AG09319 (cell line): ENCODE measurements at places on chromosomes 6 and 20.

GRCh38 chr6:34901930-34902329, 12.9 kb downstream of the ANKS1A start:
- DNase-seq = no peak

DNA sequence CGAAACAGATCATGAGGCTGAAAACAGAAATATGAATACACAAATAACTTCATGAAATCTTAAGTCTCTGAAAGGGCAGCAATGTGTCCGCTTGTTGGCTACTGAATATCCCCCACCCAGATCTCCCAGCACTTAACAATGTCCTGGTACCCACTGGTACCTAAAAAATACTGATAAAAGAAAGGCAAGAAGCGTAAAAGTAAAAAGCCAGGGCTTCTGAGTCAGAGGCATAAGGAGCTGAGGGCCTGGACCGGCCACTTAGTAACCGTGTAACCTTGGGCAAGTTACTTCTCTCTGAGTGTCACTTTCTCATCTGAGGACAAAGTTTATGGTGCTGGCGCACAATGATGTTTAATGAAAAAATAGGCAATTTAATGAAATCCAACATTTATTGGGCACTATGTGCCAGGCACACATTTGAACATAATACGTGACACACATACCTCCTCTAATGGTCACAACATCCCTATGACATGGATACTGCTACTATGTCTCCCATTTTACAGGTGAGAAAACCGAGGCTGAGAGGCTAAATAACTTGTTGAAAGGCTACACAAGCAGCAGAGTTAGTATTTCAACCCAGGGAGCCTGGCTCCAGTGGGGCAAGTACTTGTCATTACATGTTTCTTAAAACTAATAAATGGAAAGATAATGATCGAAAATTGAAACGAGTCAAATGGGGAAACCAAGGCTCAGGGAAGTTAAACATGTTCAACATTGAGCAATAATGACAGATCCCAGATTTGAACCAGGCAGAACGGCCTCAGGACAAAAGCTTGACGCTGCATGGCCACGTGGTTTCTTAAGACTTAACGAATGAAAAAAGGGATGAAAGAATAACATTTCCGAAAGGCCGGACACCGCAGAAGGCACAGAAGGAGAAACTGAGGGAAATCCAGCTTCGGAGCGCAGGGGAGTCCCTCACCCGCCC, 828 bp downstream of the TP53RK start:
- DNase-seq = no peak

GRCh38 chr6:157728183-157728881, 94.7 kb upstream of the SNX9 start:
- no peak for DNase-seq

GRCh38 chr20:59606566-59606965, 2.2 kb downstream of the PHACTR3 start:
- DNase-seq = no peak

DNA sequence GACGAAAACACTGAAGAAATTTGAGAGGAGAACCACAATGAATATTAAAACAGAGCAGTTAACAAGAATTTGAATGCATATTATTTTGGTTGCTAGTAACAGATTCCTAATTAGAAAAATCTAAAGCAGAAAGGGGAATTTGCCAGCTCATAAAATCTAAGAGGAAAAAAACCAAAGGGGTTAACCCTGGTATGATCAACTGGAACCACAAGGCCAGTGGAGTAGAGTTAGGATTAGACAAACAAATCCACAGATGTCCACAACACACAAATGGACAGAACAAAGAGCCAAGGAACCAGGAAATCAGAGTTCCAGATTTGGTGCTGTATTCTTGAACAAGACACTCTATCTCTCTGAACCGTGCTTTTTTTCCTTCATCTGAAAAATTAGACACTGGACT, 195.0 kb downstream of the TASP1 start:
- no peak for DNase-seq

GRCh38 chr6:115766745-115767462, 293.8 kb downstream of the FRK start:
- DNase-seq = no peak

GRCh38 chr6:169371344-169372127, 117.9 kb upstream of the THBS2 start:
- no peak for DNase-seq

DNA sequence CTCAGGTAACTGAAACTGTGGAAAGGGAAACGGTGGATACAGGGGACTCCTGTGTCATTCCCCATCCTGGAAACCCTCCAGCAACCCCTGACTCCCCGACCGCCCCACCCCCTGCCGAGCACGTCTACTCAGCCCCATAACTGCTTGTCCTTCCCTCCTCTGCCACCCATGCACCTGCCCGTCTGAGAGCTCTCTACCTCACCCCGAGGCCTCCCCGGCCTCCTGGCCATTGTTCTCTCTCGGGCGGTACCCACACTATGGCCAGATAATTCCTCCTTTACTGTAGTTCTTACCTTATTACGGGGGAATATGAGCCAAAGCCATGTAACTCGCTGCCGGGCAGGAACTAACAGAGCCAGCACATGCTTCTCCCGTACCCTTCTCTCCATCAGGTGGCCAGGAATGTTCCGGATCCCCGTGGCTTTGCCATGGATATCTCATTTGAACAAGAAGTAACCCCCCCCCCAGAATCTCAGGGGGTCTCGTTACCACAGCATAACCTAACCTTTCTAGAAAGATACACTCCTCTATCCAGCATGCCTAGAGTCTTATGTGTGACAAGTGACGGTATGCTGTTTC, 4.8 kb upstream of the IRF4 start:
- DNase-seq = no peak

DNA sequence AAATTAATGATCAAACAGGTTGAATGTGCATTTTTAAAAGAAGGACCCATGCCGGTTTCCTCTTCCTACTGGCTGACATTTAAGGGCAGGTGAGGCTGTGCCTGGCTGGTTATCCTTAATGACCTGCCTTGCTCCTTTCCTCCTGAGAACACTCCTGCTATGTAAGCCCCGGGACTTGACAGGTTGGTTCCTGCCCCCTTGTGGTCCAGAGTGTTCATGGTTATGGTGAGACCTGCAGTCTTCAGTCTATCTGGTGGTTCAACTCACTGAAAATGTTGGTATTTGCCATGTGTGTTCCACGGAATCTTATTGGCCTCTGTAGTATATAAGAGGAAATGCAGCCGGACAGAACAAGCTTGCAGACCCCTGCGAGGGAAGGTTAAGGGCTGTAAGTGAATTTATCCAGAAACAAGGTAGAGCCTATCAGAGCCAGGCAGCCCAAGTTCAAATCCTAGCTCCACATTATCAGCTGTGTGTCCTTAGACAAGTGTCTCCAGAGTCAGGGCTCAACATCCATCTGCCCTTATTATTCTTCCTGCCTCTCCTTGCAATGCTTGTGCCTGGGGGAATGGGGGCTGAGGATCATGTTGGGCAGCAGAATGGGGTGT, 5.2 kb upstream of the BPIFA3 start:
- no peak for DNase-seq

DNA sequence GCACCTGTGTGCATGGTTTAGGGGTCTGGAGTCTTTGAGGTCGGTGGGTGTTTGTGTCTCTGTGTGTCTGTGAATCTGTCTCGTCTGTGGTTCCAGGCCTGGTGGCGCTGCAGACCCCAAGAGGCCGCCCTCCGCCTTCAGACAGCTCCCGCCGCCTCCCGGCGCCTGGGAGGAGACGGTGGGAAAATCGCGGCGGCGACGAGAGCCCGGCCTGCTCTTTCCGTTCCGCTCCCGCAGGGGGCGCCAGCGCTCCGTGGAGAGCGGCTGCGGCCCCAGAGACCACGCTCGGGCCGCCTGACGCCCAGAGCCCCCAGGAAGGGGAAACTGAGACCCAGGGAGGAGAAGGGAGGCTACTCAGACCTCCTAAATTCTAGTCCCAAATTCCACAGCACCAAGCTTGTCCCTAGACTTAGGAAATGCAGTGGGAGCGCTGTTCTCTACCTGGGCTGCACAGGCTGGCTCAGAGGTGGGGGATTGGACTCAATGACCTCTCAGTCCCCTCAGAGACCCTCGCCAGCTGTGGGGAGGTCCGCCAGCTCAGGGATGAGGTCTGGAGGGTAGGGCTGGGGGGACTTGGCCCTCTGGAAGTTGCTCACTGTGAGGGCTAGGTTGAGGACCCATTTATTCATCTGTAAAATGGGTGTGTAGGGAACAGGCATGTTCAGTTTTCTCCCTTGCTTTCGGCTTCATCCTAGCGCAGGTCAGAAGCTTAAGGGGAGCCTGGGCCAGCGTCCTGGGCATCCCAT, 36.9 kb upstream of the BLCAP start:
- no peak for DNase-seq

DNA sequence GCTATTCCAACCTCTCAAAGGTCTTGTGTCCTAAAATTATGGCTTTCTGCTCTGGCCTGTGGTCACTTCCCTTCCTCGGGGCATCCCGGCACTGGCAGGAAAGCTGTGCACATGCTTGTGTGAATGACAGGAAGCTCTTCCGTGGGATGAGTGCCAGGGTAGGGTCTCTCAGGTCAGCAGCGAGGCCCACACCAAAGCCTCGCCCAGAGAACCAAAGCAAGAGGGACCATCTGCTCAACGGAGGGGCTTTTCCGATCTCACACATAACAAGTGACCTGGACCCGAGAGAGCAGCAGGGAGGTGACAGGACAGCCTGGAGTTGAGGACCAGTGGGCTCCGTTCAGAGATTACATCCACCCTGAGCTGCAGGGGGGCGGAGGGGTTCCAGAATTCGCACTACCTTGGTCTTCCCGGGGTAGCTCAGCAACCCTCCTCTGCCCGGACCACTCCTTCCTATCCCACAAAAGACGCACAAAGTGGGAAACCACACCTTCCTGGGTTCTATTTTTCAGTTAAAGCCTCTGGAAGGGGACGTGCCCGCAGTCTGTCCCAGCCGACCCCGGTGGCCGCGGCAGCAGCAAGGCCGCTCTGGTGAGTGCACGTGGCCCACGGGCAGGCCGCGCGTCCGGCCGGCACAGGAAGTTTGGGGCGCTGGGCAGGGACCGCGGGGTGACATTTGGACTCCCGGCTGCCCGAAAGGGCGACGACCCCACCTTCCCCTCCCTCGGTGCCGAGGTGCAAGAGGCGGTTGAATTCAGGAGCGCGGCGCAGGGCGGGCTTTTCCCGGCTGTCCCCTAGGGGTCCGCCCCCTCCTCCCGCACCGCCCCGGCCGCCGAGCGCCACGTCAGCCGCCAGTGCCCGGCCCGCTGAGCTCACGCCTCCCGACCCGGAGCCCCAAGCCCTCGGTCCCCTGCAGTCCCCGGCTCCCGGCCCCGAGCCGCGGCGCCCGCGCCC, 988 bp downstream of the TXNDC5 start:
- no peak for DNase-seq

- peak; percentile 72 for DNase-seq
These were observed 11.8 kb downstream of the ENPP1 start for GRCh38 chr6:131819572-131820124.

DNA sequence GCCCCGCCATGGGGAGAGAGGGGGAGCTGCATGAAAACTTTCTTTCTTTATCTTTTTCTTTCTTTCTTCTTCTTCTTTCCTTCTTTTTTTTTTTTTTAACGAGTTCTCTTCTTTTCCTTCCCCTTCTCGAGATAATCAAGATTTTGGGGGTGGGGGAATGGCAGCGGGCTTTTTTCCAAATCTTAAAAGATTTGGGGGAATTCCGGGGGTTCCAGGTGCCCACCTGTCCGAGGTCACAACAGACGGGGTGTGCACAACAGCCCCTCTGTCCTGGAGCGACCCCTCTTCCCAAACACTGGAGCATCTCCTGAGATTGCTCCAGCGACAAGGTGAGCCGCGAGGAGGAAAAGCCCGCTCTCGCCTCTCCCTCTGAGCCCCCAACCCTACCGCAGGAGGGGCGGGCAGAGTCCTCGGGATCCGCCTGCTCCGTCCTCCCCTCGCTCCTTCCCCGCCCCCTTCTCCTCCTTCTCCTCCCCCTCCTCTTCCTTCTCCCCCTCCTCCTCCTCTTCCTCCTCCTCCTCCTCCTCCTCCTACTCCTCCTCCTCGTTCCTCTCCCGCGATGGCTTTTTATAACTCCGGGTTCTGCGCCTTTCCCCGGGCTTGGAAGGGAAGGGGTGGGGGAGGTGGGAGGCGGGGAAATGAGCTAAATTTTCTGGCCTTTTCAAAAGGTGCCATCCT, 689 bp upstream of the KCNB1 start:
- DNase-seq = no peak

- DNase-seq = no peak
These were observed 381.0 kb upstream of the ARID1B start for GRCh38 chr6:156396068-156396771.

DNA sequence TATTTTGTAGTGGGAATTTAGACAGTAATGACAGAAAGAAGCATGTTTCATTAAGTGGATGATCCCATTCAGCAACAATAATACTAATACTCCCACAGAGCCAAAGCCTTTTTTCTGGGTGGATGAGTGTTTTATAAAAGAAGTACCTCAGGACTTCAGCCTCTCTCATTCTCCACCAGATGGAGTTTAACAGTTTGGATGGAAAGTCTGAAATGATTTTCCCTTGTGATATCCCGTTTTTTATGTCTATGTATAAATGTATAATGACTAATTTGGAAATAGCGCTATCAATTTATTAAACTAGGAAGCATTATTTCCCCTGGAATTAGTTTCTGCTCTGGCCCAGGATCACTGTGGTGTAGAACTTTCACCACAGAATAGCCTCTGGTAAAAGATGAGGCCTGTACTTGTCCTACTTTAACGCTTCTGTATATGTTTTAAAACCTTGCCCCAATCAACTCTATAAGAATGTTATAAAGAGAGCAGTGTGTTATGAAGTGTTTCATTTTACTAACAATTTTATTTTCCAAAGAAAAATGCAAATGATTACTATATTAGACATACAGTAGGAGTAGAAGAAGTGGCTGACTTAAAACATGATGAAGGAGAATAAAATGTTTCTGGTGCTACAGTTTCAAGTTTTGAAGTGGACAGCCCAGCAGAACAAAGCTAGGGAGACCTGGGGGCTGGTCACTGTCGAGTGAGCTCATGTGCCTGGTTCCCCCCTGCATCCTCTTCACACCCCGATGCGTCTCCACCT, 135.6 kb downstream of the HIVEP1 start:
- no peak for DNase-seq

- no peak for DNase-seq
These were observed 67.5 kb upstream of the COL21A1 start for GRCh38 chr6:56314683-56315523.

DNA sequence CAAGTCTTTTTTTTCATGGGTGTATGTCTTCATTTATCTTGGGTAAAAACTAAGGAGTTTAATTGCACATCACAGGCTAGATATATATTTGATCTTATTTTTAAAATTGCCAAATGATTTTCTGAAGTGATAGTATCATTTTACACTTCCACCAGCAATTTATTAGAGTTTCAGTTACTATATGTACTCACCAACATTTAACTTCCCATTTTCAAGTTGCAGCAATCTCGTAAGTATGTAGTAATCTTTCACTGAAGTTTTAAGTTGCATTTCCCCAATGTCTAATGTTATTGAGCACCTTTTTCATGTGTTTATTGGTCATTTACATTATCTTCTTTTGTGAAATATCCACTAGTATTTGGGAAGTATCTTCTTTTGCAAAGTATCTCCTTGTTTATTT, 277.4 kb upstream of the CNR1 start:
- no peak for DNase-seq

DNA sequence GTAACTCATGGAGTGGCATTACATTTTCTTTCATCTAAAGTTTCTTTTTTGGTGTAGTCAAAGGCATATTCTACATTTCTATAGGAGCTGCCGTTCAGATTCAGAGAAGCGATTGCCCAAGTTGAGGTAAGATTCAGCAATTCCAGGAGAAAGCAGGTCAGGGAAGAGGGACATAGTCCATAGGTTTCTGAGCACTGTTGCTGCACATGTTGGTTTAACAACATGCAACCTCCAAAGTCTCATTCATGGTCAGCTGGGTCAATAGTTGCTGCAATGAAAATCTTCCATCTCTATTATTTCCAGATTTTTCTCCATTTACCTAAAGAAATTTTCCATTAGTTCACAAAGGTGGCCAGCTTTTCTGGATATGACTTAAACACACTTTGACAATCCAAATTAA, 682.3 kb upstream of the MAN1A1 start:
- no peak for DNase-seq

- DNase-seq = no peak
These were observed 12.8 kb upstream of the AKAP7 start for GRCh38 chr6:131122516-131122915.
